ENCODE measurements at places on chromosomes 5 and 9.

- DNase-seq, result no peak
Measured at GRCh38 chr9:676780-677438, 164.6 kb upstream of the DMRT1 start.

- DNase-seq, result no peak
Measured at GRCh38 chr9:92724528-92725265, 39.9 kb downstream of the BICD2 start.

DNA sequence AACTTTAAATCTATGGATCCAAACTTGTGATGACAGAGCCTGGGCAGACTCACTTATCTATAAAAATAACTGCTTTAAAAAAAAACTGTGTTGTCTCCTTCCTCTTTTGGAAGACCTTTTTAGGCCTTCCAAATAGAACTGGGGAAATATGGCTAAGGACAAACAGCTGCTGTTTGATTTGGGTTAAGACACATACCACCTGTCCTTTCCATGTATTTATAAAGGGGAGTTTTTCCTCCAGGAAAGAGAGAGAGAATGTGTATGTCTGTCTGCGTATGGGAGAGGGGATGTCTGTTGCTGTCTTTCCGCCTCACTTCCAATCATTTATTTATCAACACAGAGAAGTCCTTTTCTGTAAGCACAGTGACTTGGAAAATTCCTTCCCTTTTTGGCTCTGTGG is 2.8 kb downstream of the ARHGEF37 start:
- no peak for DNase-seq

- no peak for DNase-seq
Measured at GRCh38 chr9:115553060-115553773, 435.3 kb upstream of the TNC start.

- DNase-seq, result peak; percentile 28
Measured at GRCh38 chr5:56402266-56403220, 169.4 kb upstream of the ANKRD55 start.

- no peak for DNase-seq
Measured at GRCh38 chr5:113085880-113086409, 109.3 kb downstream of the DCP2 start.

DNA sequence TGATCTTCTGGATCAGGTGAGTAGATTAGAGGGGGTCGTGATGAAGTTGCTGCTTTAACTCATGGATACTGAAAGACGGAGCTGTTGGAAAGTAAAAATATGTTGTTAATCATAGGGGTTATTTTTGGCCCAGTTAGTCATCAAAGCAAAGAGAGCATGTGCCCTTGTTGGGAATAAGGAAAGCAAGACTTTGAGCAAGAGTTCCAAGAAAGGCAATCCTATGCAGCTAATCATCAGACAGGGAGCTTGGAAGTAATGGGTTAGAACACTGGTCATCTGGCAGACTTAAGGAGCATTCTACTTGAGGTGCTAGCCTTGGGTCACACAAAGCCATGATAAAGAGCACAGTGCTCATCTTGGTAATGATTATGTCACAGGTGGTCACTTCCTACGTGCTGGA is 18.3 kb downstream of the ASPN start:
- DNase-seq, result peak; percentile 92

- no peak for DNase-seq
Measured at GRCh38 chr5:151257731-151258181, 4.8 kb downstream of the GM2A start.

- DNase-seq, result peak; percentile 80
Measured at GRCh38 chr9:88173378-88173999, 35.2 kb upstream of the SPATA31C2 start.

GRCh38 chr5:117731446-117731845 is 1156.8 kb upstream of the SEMA6A start:
- peak; percentile 43 for DNase-seq

DNA sequence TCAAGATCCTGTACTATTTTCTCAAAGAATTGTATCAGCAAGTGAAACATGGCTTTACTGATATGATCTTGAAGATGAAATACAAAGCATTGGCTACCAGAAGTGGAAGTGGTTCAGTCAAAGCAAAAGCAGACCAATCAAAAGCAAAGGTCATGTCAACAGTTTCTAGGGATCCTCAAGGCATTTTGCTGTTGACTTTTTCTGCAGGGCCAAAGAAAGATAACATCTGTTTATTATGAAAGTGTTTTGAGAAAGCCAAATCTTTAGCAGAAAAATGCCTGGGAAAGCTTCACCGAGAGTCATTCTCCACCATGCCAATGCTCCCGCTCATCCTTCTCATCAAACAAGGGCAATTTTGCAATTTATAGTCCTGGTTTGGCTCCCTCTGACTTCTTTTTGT is 90.3 kb upstream of the ACO1 start:
- DNase-seq, result no peak

GRCh38 chr5:151222054-151222789 is 1.7 kb downstream of the CCDC69 start:
- no peak for DNase-seq

DNA sequence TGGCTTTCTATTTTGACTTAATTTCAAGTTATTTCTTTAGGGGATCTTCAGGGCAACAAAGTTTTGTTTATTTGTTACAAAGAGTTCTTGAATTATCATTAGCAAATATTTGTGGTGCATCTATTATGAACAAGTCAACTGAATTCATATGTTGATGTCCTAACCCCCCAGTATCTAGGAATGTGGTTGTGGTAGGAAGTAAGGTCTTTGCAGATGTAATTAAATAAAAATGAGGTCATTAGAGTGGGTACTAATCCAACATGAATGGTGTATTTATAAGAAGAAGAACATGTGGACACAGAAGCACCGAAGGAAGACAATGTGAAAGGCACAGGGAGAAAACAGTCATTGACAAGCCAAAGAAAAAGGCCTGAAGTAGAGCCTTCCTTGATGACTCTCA is 474.0 kb upstream of the DAB2 start:
- DNase-seq, result peak; percentile 6

DNA sequence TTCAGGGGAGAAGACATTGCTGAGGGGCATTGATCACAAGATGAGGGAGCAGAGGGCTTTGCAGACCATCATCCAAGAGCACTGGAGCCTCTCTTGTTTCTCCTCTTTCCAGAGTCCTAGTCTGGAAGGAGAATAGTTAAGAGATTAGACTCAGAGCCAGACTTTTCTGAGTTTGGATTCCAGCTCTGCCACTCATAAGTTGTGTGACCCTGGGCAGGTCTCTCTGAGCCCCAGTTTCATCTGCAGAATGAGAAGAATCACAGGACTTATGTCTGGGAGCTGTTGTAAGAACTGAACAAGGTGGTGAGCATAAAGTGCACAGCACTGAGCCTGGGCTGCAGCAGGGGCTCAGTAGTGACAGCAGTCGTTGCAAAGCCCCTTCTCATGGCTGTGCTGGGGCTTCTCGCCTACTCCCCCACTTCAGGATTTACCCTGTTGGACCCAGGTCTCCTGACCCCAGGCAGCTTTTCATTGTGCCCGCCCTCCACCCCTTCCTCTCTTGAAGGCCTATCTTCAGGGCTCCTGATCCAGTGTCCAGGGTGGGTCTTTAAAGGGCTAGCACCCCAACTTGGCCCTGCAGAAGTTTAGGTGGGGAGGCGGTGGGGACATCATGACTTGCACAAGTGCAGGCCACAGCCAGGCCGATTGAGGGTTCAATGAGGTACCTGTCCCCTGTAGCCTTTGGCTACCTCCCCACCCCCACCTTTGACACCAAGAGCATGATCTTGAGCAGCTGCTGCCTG is 1.5 kb downstream of the SYNPO start:
- DNase-seq, result peak; percentile 44

- DNase-seq, result no peak
Measured at GRCh38 chr5:161697001-161697400, 11.5 kb downstream of the GABRA6 start.

DNA sequence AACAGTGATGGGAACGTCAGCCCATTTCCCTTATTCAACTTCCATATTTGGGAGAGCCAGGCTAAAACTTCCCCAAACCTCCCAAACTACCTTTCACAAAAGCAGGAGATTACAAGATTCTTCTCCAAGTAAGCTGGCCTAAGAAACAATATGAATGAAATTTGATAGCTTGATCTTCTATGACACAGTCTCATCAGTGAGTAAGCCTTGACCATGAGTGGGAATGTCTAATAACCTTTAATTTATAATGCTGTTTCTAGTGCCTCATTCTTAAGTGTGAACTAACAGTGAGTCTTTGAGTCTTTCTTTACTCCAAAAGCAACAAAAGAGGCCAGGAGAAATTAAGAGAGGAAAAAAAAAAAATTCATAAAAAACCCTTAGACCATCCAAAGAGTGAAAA is 1379.9 kb downstream of the EFNA5 start:
- peak; percentile 54 for DNase-seq

GRCh38 chr9:38694676-38695075 is 25.3 kb downstream of the FAM240B start:
- no peak for DNase-seq

- DNase-seq, result no peak
Measured at GRCh38 chr5:163944738-163945137, 439.3 kb downstream of the MAT2B start.

DNA sequence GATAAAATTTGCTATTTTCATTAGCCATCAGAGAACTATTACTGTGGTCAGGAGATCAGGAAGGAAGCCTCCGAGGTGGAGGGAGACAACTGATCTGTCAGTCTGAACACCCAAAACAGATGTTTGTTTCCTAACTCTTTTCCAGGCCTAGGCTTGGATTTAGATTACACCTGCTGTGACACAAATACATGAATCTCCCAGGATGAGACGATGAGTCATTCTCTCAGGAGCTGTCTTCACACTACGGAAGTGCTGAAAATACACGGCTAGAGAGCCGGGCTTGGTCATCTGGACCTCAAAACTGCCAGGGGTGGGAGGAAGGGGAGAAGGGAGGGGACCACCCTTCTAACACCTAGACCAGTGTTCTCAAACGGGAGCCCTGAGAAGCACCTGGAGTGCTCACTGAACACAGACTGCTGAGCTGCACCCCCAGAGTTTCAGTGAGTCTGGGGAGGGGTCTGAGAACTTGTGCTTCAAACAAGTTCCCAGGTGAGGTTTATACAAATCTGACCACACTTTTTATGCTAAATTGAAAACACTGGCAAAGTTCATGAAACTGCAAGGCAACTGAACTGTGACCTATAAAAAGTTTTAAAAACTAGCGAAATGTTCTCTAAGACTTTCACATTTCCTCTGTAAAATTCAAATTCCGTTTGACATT is 80.3 kb upstream of the EQTN start:
- no peak for DNase-seq

DNA sequence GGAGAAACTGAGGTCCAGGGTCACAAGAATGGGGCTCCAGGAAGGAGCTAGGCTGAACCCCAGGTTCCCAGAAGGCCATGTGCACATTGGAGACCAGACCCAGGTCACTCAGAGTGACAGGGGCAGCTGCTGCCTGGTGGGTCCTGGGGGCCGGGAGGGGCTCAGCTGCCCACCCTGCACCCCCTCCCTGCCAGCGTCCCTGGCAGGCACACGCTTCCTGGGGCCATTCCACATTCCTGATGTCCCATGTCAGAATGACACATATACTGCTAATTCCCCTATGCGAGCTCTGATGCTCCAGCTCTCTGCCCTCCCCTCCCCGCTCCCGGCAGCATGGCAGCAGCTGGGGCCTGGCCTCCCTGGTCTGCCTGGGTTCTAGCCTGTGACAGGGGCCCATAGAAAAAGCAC is 14.0 kb downstream of the FGFR4 start:
- DNase-seq, result no peak

DNA sequence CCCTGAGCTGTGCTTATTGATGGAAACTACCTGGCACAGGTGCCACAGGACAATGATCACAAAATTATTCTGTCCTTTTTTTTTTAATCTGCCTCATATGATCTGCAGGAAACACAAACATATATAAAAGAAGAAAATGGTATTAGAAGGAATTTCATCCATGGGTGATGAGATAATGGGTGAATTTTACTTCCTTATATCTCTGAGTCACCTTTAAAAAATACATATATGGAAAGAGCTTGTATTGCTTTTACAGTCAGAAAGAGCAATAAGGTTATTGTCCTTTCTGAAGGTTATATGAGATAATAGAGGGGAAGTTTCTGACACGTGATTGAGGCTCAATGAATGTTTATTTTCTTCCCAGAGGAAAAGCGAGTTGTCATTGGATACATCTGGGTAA is 31.6 kb downstream of the NEURL1B start:
- DNase-seq, result no peak

DNA sequence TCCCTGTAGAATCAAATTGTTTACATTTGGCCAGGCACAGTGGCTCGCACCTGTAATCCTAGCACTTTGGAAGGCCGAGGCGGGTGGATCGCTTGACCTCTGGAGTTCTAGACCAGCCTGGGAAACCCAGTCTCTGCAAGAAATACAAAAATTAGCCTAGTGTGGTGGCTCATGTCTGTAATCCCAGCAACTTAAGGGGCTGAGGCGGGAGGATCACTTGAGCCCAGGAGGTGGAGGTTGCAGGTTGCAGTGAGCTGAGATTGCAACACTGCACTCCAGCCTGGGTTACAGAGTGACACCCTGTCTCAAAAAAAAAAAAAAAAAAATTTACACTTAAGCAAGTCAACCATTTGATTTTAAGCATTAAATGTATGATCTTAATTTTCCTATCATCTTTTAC is 17.5 kb upstream of the IQGAP2 start:
- no peak for DNase-seq

DNA sequence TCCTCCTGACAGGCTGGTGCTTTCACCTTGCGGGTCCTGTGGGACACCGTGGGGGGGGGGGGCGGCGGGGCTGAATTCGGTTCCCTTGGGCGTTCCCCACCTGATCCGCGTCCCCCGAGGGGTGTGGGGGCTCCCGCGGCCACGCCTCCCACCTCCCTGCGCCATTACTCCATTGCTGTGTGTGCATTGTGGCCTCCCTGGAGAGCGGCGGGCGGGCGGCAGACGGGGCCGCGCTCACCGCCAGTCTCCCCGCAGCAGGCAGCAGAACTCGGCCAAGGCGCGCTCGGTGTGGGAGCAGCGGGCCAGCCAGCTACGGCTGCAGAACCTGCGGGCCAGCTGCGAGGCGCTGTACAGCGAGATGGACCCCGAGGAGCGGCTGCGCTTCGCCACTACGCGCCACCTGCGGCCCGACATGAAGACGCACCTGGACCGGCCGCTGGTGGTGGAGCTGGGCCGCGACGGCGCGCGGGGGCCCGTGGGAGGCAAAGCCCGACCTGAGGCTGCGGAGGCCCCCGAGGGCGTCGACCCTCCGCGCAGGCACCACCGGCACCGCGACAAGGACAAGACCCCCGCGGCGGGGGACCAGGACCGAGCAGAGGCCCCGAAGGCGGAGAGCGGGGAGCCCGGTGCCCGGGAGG is 145.3 kb downstream of the CACNA1B start:
- DNase-seq, result no peak
